ENCODE measurements at places on chromosomes 6 and 20.

DNA sequence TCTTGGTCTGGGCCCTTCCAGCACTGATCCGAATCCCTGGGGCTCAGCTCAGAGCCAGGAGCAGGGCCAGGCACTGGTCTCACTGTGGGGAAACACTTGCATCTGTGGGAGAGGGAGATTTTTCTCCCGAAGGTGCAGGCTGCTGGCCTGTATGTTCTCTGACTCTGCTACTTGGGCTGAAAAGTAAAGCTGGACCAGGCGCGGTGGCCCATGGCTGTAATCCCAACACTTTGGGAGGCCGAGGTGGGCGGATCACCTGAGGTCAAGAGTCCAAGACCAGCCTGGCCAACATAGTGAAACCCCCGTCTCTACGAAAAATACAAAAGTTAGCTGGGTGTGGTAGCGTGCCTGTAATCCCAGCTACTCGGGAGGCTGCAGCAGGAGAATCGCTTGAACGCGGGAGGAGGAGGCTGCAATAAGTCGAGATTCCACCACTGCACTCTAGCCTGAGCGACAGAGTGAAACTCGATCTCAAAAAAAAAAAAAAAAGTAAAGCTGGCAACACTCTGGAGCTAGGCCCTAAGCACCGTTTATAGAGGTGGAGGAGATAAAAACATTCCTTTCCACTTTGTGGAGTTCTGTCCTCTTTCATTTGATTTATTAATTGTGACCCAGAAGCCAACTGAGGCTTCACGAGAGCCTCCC is 41.7 kb downstream of the JPH2 start:
- no peak for DNase-seq

DNA sequence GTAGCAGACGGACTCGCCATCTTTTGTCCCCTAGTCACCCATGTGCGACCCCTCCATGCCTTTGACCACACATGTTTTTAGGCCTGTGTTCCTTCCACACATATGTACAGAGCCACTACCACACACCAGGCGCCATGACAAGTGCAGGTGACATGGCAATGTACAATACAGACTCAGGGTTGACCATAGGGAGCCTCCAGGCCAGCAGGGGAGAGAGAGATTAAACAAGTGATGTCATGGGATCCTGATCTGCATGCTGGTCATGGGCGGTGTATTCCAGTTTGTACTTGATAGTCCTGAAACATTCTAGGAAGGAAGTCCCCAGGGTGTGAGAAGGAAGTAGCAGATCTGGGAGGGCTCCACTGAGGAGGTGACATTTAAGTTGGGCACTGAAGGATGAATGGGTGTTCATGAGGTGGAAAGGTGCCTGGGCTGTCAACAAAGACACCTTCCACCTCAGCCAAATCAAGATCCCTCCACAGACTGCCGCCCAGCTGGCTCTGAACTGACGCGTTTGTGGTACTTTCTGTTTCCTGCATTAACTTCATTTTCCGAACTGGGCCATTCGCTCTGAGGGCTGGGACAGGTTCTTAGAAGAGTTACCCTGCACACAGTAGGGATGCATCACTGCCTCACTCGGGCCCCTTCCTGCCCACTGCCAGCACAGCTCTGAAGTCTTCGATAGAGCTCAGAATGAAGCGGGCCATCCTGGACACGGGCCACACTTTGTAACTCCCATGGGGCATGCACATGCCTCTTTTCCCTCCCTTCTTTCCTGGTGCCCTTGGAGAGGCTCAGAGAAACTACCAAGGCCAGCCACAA is 94.0 kb downstream of the NOL4L start:
- no peak for DNase-seq

- no peak for DNase-seq
Observed at GRCh38 chr6:143279385-143279784, 171.1 kb downstream of the ADAT2 start.

GRCh38 chr6:22072949-22073348 is 223.9 kb downstream of the PRL start:
- no peak for DNase-seq

DNA sequence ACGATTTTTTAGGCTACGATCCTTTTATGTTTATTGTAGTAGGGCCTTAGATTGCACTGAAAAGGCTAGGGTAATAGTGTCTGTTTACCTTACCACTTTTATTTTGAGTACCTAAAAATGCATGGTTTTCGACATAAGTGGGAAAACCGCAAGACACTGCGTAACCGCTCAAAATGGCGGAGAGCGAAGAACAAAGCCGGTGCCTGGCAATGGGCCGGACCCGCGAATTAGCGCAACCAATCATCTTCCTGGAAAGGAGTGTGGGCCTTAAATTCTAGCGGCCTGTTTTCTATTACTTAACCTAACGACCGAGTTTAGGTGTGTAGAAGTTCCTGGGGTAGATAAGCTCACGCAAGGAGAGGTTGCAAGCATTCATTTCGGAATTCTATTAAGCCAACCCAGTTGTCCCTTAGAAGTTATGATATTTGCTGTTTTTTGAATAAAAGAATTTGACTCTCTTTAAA is 118.0 kb downstream of the HFE start:
- no peak for DNase-seq

DNA sequence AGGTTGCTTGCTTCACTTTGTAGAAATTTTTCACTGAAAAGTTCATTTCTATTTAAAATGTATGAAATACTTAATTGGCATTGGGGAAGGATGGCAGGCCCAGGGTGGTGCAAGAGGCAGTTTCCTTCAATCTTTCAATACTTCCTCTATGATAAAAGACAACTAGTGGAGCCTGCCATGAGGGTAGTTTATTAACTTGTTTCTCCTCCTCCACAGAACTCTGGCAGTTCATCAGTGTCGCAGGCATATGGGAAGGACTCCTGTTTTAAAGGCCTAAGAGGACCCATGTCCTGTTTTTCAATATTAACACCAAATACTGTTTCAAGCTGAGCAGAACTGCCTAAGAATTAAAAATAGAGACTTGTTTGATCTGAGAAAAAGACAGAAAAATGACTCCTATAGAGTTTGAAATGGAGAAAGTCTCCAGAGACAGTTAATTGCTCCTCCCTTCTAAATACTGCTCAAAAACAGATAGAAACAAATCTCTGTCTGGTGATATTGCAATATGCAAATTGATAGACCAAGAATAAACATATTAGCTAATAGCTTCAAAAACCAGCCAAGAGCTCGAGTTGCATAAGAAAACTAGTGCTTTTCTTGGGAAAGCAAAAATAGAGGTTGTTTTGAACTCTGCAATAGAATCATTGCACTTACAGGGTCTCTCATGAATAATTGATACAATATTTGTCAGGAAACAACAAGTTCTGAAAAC is 665.7 kb upstream of the SLC35B3 start:
- no peak for DNase-seq

GRCh38 chr20:57748601-57749130 is 38.9 kb upstream of the PMEPA1 start:
- peak; percentile 49 for DNase-seq

DNA sequence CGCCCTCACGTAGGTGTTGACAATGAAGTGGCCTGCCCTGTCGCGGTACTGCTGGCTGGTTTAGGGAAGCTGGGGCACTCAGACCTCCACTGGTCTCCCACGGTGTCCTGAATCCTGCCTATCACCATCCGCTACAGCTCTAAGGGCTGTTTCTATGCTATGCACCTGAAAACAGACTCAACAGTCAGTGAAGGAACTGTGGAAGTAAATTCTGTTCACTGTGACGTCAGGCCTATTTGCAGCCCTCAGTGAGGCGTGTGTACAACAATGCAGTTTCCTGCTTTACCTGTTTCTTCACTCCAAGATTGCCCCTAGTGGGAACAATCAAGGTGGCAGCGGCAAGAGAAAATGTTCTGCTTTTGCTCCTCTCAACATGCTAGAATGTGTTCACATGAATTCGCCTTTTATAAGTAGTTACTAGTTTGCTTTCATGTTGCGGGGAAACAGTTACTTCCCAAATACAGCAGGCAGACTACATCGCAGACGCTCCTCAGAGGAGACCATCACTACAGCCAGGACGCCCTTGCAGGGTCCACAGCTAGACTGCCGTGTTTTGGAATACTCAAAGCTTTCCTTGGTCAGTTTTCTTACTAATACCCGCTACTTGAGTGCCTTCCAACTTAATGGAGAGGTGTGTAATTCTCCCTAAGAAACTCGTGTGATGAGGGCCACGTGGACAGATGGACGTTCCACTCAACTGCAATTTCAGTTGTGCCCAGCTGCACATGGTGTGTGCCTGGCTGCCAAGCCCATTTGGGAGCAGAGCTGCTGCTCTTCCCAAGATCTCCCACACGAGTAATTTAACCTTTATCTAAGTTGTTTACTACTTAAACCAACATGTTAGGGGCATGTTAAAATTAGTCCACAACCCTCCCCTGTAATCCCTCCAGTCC is 25.4 kb downstream of the DIDO1 start:
- no peak for DNase-seq
